ENCODE measurements at places on chromosomes 6 and 20.
A peak's percentile ranks its signal among the peaks of the same experiment; 100 is the strongest.

DNA sequence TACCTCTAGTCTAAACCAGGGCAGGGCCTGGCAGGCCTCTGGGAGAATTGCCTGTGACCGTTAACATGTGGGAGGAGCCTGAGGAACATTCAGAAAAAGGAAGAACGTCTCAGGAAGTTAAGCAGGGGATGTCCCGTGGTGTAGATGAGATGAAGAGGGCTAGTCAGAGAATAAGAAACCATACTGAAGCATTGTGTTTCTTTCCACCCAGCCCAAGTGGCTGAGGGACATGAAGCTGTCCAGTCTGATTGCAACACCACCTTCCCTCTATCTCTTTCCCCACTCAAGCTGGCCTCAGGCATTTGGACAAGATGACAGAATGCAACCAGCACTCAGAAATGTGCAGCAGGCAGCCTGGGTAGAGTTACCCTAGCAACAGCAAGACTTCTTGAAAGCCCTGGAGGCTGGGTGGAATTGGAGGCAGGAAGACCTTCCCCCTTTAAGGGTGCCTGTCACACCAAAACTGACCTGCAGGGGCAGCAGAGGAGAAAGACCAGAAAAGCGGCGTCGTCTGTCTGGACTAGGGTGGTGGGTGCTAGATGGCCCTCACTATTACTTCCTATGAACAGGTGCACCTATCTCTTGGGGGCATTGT lies 186.1 kb downstream of the UNC5CL start:
- peak; percentile 14 for DNase-seq

- DNase-seq: no peak
These were observed 131.1 kb downstream of the DST start for GRCh38 chr6:56511591-56511990.

GRCh38 chr20:4781637-4782377 lies 60.1 kb downstream of the PRND start:
- DNase-seq: no peak

DNA sequence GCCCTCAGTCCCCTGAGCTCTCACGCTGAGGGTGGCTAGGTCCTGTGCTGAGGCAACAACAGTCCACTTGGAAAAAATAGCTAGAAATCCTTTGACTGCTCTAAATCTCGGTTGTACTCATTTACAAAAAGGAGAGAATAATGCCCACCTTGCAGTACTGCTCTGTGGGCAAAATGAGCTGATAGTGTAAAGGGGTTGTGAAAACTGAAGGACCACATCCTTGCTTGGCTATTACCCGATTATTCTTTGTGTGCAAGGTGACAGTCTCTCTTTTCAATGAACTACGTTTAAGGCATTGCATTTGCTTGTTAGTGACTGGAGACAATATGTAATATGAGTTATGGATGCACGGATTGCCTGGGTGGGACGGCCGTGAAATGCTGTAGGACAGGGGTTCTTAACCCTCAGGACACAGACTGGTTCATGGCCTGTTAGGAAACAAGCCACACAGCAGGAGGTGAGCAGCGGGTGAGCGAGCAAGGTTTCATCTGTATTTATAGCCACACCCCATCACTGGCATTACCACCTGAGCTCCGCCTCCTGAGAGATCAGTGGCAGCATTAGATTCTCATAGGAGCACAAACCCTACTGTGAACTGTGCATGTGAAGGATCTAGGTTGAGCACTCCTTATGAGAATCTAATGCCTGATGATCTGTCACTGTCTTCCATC lies 14.6 kb downstream of the SAMD3 start:
- DNase-seq: no peak

DNA sequence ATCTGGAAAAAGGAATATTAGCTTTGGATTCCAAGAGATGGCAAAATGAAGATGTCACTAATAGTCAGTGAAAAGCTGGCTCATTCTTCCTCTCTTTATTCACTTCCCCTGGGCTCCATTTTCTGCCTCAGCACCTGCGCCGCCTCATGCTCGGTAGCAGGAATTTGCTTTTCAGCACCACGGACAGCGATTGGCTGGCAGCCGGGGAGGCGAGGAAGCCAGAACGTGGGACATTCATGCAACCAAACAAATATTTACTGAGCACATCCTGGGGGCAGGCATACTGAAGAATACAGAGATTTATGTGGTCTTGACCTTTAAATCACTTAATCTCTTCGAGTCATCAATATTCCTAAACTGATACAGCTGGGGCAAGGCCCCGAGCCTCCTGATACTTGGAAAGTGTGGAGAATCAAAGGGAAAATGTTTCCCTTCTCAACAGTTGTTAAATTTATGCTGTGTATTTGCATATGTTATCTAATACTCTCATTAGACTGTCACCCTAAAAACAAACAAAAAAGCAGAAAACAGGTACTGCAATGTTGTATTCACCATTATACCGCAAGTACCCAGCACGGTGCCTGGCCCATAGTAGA lies 12.1 kb upstream of the PDYN start:
- DNase-seq: no peak

DNA sequence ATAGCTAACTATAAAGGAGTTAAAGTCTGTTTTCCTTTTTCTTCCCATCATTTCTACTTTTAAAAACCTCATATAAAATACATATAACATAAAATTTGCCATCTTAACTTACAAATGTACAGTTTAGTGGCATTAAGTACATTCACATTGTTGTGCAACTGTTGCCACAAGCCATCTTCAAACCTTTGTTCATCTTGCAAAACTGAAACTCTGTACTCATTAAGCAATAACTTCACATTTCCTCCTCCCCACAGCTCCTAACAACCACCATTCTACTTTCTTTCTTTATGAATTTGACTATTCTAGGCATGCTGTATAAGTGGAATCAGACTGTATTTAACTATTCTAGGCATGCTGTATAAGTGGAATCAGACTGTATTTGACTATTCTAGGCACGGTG lies 4.5 kb downstream of the CCDC170 start:
- DNase-seq: no peak

DNA sequence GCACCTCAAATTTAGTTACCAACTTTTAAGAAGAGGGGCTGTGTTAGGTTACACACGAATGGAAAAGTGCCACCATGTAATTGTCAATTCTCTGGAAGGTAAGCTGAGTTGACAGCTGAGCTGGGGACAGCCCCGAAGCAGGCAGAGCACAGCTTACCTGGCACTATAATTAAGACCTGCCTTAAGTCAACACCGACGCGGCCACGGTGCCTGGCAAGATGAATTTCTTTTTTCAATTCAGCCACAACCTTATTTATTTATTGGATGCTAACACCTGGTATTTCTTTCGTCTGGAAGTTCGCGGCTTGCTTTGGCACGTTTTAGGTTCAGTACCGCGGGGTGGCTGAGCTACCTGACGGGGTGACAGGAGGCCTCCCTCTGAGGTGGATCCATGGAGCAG lies 40.6 kb upstream of the NFATC2 start:
- DNase-seq: no peak

DNA sequence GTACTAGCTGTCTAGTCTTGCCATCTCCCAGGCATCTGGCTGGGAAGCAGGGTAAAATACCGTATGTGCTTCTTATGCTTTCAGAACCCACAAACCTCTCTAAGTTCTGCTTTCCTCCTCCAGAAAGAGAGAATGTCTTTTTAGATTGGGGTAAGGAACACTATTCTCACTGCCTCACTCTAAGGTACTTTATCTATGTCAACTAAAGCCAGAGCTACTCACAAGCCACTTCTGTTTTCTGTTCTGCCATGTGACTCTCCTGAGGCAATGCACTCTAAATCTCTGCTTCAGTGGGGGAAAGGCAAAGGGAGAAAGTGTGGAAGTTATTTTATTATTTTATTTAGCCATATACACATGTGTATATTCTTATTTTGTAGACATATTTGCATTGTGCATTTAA lies 15.6 kb downstream of the MEP1A start:
- no peak for DNase-seq

GRCh38 chr6:69732045-69732444 lies 64.8 kb downstream of the LMBRD1 start:
- DNase-seq: no peak

DNA sequence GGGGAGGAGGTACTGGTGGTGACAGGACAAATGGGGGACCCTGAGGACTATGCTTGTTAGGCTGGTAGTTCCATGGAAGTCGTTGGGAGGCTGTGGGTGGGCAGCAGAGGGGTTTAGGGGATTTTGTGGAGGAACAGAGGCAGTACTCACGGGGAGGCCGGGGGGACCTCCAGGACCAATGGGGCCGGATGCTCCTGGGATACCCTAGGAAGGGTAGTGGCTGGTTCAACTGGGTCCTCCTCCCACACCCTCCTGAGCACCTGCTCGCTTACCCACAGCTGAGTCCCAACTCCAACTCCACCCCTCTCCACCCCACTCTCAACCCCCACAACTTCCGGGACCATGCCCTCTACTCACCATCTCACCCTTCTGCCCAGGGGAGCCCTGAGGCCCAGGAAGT lies 25.9 kb downstream of the COL11A2 start:
- no peak for DNase-seq

- peak; percentile 67 for DNase-seq
These were observed 222.6 kb upstream of the MARCKS start for GRCh38 chr6:113634352-113635163.

GRCh38 chr20:36197271-36197670 lies 39.0 kb upstream of the AAR2 start:
- DNase-seq: no peak

DNA sequence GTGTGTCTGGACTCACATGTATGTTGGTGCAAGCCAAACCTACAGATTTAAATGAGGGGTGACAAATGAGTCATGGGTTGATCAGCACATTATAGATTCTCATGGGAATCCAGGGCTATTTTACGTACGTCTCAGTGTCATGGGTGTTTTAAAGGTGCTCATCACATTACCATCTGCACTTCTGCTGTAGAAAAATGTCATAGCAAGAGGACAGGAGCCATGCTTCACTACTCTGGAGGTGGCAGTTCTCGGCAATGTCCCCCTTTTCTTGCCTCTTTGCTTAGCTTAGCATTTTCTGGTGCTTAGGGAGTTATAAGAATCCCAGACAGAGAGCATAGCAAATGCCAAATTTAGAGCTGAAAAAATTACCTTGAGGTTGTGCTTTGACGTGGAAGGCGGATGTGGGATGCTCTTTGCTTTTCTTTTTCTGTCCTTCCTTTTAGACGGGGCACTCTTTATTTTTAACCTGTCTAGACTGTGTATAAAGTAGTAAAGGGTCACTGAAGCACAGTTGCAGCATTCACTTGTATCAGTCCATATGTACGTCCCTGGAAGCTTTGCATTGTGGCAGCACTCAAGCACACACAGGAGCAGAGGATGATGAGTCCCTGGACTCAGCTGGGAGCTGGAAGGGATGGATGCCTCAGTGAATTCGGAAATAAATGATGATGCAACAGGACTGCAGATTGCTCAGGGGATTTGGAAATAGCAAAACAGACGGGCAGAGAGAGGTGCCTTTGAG lies 139.7 kb downstream of the SYNDIG1 start:
- DNase-seq: peak; percentile 46

DNA sequence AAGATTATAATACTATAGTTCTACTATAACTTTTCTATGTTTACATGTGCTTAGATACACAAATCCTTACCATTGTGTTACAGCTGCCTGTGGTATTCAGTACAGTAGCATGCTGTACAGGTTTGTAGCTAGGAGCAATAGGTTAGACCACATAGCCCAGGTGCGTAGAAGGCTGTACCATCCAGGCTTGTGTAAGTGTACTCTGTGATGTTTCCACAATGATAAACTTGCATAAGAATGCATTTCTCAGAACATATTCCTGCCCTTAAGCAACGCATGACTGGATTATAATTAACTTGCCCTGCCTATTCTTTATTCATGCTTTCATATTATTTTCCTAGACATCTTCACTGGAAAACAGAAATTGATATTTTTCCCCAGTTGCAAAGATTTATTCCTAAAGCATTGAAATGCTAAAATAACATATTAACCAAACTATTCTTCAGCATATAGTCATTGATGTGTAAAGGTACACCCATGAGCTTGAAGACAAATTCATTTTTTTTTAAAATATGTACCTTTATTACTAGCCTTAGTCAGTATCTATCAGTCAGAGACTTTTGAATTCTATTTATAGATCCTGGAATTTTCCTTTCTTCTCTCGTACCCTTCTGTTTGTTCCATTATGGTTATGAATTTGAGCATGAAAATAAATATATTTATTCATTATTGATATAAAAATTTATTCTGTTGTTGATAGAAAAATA lies 7.2 kb upstream of the CTAGE9 start:
- DNase-seq: no peak
